ENCODE measurements at places on chromosomes 2 and 18.

DNA sequence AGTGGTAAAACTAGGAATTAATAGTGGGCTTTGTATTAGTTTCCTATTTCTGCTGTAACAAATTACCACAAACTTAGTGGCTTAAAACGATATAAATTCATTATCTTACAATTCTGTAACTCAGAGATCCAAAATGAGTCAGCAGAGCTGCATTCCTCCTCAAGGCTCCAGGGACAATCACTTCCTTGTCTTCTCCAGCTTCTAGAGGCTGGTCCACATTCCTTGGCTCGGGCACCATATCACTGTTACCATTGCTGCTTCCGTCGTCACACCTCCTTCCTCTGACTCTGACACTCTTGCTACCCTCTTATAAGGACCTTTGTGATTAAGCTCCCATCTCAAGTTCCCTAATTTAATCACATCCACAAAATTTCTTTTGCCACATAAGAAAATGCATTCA lies 567.8 kb upstream of the KLHL29 start:
- DNase-seq, result no peak

DNA sequence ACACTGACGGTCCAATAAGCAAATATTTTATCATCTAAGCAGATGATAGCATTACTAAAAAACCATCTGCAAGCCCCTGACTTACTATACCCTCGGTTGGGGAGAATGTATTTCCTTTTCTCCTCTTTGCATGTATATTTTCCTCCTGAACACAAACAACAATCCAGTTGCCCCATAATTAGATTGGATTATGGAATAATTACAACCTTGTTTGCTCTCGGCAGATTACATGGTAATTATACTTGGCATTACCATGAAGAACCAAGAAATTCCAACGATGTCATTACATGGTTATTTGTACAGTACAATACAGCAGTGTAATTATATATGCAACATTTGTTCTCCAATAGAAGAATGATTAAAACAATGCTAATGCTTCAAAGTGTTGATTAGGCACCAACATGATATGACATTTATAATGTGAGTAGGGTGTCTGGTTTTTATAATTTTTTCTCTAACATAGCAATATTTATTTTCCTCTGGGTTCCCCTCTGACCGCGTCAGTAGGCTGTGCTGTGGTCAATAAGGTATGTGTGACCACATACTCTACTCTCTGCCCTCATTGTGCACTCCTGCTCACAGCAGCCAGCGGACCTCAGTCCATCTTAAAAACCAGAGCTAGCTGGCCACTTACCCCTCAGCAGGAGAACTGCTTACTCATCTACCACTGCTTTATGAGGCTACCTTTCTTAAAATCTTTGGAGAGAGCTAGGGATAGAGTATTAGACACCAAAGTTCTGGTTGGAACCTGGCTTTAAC lies 176.1 kb downstream of the INSIG2 start:
- no peak for DNase-seq

GRCh38 chr2:231139796-231140195 lies 15.0 kb upstream of the HTR2B start:
- DNase-seq, result no peak

DNA sequence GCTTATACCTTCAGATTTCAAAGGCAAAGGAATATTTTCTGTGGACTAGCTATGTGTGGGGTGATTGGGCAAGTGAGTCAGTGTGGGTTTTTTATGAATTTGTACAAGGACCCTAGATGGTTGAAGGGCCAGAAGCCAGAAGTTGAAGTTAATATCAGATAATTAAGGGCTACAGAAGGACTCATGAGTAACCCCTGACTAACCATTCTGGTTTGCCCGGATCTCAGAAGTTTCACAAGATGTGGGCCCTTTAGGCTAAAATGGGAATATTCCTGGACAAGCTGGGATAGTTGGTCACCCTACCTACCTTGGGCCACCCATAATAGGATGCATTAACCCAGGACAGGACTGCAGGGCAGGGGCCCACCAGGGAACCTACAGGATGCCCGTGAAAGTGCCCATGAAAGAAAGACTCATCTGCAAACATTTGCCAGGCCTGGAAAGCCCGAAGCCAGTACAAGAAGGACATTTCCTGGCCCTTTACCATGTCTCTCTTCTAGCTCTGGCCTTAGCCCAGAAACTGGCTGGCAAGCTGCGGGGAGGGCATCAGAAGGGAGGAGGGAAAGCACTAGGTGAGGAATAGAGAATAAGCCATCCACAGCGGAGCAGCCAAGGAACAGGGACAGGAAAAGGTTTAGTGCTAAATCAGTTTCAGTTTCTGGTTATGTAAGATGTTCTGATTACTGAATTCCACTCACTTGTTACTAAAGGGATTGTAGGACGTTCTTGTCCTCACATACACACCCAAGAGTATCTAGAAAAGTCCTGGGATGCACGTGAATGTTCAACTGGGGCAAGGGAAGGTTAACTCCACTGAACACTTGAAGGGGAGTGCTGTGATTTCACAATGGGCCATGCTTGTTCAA lies 33.6 kb downstream of the GCG start:
- no peak for DNase-seq

GRCh38 chr2:233131936-233132720 lies 72.0 kb downstream of the INPP5D start:
- DNase-seq, result no peak

GRCh38 chr2:108271691-108272253 lies 16.9 kb upstream of the SULT1C2 start:
- DNase-seq, result no peak

GRCh38 chr18:7830468-7830867 lies 263.4 kb downstream of the PTPRM start:
- DNase-seq, result no peak

Data from activated naive CD4-positive, alpha-beta T cell treated with Interleukin-2 at 50 U/mL for 16 hours (primary cell).